ENCODE measurements at places on chromosomes 1 and 21. TPM values are rescaled to one million over a fixed set of nuclear protein-coding genes. Genes with fewer than 3 reads are reported as not detected.
A peak's percentile ranks its signal among the peaks of the same experiment; 100 is the strongest.

DNA sequence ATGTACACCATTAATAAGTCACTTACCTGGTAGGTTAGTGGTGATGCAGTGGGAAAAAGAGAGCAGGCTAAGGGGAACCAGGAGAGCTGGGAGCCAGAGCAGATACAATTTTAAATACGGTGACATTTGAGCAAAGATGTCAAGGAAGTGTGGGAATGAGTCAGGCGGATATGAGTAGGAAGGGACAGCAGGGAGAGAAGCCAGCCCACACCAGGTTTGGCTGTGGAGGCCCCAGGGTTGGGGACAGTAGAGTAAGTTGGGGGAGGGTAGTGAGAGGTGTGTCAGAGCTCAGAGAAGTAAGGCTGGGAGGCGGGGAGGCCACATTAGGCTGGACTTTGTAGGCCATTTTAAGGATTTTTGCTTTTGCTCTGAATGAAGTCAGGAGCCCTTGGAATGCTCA, 482.0 kb downstream of the DISC1 start:
- no peak for DNase-seq

DNA sequence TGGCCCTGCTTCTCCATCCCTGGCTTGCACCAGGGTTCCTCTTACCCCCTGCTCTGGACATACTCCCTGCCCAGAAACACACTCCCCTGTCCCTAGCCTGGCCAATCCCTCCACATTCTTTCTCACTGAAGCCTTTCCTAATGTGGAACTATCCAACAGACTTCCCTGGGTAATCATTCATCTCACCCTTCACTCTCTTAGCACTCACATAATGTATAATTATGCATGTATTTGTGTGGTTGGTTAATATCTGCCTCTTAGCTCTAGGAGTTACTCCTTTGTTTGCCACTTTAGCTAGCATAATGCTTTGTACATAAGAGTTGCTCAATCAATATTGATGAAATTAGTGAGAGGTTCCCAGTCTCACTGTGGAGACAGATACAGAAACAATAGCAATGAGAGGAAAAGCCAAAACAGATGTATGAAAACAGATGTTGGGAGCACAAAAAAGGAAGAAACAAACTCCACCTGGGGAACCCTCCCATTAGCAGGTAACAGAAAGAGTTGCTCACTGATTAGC, 76.9 kb upstream of the WARS2 start:
- no peak for DNase-seq

DNA sequence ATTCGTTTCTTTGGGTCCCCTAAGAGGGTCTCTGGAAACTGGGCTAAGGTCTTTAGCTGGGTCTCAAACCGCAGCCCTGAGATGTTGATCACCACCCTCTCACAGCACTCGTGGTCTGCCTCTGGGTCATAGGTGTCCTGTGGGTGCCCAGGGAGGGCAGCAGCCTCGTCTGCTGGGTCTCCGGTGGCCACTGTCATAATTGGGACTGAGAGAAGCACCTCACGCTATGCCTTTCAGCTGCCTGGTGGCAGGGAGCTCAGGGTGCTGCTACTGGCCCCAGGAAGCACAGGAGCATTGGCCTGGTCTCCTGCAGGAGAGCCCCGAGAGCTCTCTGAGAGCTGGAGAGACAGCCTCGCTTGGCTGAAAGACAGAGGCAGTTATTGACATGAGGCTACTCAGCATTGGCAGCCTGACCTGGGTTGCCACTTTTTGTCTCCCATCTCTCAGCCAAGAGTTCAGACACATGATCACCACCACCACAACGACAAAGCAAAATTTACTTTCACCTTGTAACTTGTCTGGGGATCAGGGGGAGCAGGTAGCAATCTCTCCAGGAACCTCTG, 1.5 kb downstream of the KCNA2 start:
- DNase-seq: no peak

DNA sequence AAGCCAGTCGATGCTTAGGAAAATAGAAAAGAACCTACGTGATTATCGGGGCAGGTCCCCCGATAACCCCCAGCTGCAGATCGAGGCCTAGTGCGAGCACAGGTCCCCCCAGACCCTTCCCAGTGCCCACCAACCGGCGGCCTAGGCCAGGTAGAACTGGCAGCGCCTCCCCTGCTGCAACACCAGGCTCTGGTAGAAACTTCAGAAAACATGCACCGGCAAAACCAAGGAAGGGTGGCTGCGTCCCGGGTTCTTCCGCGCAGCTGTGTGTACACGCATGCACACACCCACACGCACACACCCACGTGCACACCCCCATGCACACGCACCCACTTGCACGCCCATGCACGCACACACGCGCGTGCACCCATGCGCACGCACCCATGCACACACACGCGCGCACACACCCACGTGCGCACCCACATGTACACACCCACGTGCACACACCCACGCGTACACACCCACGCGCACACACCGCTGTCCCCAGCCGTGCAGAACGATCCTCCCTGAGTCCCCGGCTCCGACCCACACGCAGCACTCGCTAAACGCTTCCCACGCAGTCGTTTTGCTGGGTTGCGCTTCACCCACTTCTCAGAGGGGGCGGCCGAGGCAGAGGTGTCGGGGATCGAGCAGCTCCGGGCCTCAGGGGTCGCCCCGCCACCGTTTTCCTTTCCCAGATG, 5.2 kb downstream of the TSPEAR start:
- no peak for DNase-seq

The KCNA3 gene
- 16.2 TPM for total RNA-seq

GRCh38 chr1:6438047-6438525, 13.5 kb downstream of the ESPN start:
- peak; percentile 82 for DNase-seq

DNA sequence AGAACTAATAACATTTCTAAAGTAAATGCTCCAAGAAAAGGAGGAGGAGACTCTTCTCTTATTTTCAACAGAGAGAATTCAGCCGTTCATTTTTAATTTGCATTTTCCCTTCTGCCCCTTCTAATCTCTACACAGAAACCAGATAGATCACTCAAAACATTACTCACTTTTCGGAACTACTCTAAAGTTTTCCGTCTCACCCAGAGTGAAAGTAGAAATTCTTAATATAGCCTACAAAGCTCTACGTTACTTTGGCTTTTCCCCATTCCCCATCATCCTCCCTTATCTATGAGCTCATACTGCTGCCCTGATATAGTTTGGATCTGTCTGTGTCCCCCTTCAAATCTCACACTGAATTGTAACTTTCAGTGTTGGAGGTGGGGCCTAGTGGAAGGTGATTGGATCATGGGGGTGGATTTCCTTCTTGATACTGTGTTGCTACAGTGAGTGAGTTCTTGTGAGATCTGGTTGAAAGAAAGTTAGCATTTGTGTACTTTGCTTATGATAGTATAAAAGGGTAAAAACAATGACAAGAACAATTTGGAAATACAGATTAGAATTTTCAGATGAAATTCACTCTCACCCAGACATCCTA, 188.2 kb downstream of the AMY1C start:
- no peak for DNase-seq

GRCh38 chr1:152836870-152837269, 5.8 kb upstream of the LCE6A start:
- DNase-seq: no peak

The POFUT2 gene
- total RNA-seq: 12.4 TPM

GRCh38 chr1:91884459-91885212, 1.3 kb downstream of the TGFBR3 start:
- DNase-seq: peak; percentile 54

DNA sequence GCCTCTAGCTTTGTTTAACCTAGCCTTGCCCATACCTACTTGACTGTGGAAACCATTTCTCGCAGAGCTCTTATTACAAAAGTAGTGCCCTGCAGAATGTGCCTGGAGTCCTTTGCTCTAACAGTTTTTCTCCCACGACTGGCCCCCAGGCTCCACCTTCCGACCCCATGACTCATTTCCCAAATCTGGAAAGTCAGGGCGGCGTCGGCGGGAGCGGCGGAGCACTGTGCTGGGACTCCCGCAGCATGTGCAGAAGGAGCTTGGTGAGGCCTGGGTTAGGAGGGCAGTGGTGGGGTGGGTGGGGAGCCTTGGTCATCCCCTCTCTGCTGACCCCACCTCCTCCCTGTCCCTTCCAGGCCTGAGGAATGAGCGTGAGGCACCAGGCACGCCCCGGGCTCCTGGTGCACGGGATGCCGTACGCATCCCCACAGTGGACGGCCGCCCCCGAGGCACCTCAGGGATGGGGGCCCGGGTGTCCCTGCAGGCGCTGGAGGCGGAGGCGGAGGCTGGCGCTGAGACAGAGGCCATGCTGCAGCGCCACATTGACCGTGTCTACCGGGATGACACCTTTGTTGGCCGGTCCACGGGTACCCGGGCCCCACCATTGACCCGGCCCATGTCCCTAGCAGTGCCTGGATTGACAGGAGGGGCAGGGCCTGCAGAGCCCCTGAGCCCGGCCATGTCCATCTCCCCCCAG, 47.5 kb downstream of the YARS1 start:
- DNase-seq: no peak

DNA sequence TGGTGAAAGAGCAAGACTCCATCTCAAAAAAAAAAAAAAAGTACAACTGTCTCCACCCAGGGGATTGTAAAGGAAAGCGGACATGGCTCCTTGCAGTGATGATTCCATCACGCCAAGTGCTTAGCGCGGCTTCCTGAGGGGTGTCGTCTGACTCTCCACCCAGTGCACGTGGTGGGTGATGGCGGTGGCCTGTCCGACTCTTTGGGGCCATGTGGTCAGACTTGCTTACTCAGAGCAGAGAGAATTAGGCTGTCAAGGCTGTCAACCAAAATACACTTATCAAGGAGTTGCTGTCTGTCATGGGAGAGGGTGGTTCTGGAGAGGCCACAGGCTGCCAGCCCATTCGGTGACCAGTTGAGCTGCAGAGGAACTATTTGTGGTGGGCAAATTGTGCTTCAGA, 49.4 kb downstream of the PTPRF start:
- no peak for DNase-seq

The UBL4B gene
- not detected for total RNA-seq

DNA sequence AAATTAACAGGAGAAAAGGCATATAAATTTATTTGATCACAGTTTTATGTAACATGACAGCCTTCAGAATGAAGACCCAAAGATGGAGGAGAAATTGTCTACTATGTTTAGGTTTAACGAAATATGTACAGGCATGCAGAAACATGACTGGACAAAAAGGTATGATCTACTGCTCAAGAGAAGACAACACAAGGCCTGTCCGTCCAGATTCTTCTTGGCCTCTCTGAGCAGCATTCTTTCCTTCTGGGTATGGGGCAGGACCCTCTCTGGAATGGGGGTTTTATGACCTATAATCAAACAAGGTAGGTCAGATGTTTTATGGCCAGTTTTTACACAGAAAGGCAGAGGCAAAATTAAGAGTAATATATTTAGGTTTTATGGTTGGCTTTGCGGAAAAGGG, 13.5 kb upstream of the SYNJ1 start:
- no peak for DNase-seq

- DNase-seq: no peak
These were observed 45.7 kb upstream of the ACOT11 start for GRCh38 chr1:54502342-54502741.

DNA sequence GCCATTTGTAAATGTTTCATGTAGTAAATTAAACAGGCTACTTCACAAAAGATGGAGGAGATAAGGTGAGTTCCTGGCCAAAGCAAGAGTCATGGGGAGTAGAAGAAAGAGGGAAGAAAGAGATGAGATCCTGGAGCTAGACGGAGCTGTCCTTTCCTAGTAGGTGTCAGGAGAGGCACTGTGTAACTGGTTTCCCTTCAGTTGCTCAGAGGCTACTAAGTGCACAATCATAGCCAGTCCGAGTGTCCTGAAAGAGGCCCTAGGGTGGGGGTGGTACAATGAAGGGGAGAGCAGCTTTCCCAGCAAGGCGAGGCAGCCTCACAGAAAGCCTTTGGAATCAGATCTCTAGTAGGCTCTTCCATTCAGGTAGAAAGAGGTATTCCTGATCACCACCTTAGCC, 390.9 kb downstream of the KCNH1 start:
- DNase-seq: no peak

- DNase-seq: peak; percentile 90
These were observed 10.7 kb downstream of the MR1 start for GRCh38 chr1:181044449-181044966.

DNA sequence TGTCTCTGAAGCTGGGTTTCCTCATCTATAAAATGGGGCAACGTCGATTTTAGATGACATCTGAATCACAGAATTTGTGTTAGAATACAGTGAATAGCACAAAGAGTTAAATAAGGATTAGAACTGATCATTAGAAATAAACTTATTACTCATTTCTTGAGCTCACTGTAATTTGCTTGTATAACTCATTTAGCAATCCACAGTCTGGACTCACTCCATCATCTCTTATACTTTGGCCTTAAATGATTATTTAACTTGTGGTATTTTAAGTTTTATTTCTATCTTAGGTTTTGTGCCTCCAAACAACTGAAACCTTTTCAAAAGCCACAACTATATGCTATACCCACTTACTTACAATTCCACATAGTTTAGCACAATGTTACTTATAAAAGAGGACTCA, 128.0 kb downstream of the CDC42BPA start:
- DNase-seq: no peak

DNA sequence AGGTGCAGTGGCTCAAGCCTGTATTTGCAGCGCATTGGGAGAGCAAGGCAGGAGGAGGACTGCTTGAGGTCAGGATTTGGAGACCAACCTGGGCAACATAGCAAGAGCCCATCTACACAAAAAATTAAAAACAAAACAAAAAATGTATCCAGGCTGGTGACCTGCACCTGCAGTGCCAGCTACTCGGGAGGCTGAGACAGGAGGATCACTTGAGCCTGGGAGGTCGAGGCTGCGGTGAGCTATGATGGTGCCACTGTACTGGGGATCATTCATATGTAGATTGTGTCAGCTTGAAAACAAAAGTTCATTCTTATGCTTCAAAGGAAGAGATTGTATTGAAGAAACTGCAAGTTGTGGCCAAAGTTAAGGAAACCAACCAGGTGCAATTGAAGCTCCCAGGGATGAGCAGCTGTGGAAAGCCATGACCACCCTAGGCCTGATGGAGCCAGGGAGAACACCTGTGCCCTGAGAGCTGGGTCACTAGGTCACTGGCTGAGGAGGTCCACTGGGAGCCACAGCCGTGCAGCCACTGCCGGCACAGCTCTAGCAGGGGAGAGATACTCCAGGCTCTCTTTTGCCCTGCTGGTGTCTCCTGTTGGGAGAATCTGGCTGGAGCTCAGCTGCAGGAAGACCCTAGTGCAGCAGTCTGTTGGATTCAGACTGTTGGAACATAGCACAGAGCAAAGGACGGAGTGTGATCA, 13.3 kb upstream of the BRWD1 start:
- DNase-seq: no peak

GRCh38 chr21:42522271-42522670, 8.6 kb downstream of the SLC37A1 start:
- DNase-seq: no peak

Data from activated CD8-positive, alpha-beta T cell treated with anti-CD3 and anti-CD28 coated beads for 36 hours (primary cell).